Choroid plexus epithelial cell (primary cell): ENCODE measurements at places on chromosomes 4 and X.
A peak's percentile ranks its signal among the peaks of the same experiment; 100 is the strongest.

DNA sequence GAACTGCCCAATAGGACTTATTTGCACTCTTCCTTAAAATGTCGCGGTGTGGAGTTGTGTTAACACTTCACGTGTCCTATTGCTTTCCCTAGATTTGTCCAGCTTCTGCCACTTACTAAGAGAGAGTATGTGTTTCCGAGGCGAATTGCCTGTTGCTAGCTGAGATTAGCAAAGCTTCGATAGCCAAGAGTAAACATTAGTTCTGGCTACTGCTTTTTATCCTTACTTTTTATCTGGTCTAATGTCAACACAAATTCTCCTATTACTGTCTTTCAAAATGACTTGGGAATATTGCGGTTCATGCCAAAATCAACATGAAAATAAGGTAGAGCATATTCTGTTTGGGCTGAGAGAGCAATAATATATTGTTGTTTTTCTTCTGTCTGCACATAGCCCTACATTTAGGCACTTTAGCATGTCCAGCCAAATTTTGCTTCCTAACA lies 90.4 kb upstream of the VEGFC start:
- DNase-seq: peak; percentile 33

GRCh38 chr4:158739600-158739999 lies 16.4 kb upstream of the PPID start:
- no peak for DNase-seq

DNA sequence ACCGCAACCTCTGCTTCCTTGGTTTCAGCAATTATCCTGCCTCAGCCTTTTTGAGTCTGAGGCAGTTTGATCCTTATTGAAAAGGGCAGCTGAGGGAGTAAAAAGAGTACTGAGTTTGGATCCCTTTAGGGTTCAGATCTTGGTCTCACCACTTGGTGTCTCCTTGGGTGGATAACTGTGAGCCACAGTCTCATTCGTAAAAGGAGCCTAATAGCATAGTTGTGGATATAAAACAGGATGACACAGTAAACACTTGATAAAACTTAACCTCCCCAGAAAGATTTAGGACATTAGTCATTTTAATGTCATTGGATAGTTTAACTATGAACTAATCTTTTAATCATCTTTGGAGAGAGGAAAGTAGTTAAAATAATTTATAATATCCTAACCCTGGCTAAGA lies 173.0 kb downstream of the ANK2 start:
- no peak for DNase-seq

DNA sequence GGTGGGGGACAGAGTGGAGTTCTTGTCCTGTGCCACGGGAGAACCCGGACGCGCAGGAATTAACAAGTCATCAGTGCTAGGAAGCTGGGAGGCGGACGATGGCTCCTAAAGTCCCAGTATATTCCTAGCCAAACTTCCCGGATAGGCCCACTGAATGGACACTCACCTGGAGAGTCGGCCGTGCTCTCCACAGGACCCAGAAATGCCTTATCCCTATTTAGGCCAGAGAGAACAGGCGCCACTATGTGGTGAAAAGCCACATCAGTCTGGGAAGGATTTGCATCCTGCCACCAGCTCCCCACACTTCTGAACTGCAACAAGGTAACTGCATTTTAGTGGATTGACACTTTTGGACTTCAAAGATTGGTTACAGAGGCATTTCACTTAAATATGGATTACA lies 1.1 kb downstream of the CFAP299 start:
- DNase-seq: peak; percentile 39

DNA sequence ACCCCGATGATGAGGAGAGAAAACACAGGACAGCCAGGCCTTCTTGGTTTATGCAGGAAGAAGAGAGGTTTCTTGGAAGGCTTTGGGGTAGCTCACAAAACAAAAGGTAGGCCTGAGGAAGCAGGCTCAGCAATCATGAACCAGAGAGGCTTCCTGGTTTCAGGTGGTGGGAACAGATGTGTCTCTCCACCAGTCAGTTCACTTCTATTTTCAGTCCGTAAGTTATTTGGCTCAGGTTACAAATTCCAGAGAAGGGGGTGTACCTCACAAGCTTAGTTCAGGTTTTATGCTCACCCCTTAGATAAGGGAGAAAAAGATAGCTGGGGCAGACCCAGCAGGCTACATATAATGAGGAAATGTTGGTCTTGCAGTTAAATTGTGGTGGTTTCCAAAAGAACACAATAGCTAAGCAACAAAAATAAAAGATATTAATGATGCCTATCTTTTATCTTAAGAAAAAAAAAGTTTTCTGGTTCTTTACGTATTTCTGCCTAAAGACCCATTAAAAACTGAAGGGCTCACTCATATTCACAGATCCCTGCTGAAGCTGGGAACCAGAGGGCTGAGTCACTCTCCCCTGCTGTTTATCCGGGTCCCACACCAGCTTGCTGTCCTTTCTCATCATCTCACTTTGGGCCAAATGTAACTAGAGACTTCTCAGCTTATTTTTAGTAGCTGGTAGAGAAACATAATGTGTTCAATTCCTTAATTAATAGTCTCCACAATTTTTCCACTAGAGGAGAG lies 177.0 kb downstream of the CAMK2D start:
- DNase-seq: peak; percentile 92

DNA sequence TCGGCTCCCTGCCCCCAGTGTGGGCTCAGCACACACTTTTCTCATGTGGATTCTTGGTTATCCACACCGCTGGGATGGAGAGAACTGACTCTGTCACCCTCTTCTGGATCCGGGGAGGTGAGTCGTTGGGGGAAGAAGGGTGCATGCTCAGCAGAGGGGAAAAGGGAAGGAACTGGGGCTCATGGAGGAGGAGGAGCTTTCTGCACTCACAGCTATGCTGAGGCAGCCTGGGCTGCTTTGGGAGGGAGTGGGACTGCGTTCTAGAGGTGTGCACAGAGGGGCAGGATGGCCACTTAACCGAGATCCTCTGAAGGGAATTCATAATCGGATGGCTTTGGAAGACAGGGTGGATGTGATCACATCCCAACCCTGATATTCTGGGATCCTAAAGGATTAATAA lies 51.6 kb downstream of the RTL5 start:
- DNase-seq: no peak

GRCh38 chrX:34901761-34902160 lies 40.8 kb upstream of the FAM47B start:
- DNase-seq: no peak

- no peak for DNase-seq
Observed at GRCh38 chr4:71261633-71262121, 77.1 kb upstream of the SLC4A4 start.

GRCh38 chr4:23369331-23369730 lies 520.5 kb downstream of the PPARGC1A start:
- no peak for DNase-seq

DNA sequence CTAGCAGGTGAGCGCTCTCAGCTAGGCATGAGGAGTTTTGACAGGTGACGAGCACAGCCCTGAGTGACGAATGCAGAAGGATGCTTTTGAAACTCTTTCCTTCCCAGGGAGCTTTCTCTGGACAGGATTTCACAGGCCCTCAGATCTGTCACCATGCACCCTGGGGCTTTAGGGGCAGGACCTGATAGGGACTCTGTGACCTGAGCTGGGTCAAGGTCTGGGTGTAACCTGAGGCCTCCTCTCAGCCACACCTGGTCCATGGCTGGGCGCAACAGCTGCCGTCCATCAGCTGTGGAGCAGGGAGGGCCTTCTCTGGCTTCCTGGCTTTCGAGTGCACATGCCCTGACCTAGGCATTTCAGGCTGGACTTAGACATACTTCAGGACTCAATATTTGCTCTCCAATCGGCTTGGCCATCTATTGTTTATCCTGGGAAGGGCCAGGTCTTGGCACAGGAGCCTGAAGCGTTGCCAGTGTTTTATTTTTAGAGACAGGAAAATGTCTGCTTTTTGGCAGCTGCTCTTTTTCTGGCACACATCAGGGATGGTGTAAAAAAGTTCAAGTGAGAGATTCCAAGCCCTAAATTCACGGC lies 56.4 kb downstream of the C4orf51 start:
- no peak for DNase-seq

GRCh38 chr4:7048642-7049041 lies 5.5 kb downstream of the TADA2B start:
- no peak for DNase-seq

- DNase-seq: peak; percentile 64
Observed at GRCh38 chr4:119490335-119490734, 138.3 kb downstream of the PDE5A start.
